ENCODE measurements at places on chromosomes 5 and 9. TPM values are rescaled to one million over a fixed set of nuclear protein-coding genes. Genes with fewer than 3 reads are reported as not detected.

OBP2B gene
- total RNA-seq = not detected

MED7 gene
- total RNA-seq = 6.2 TPM

C5orf52 gene
- not detected for total RNA-seq

F12 gene
- 14.4 TPM for total RNA-seq

CDX1 gene
- not detected for total RNA-seq

CDC37L1 gene
- total RNA-seq = 10.0 TPM

SCGB3A2 gene
- not detected for total RNA-seq

SPATA31D4 gene
- not detected for total RNA-seq

HTR4 gene
- total RNA-seq = not detected

PCDHGB5 gene
- 6.1 TPM for total RNA-seq

C5orf58 gene
- not detected for total RNA-seq

EIF4EBP3 gene
- total RNA-seq = 6.0 TPM

FUT7 gene
- not detected for total RNA-seq

F2RL1 gene
- total RNA-seq = 23.4 TPM

ACOT12 gene
- total RNA-seq = not detected

SPATA31A3 gene
- total RNA-seq = not detected

TEX48 gene
- total RNA-seq = not detected

SYK gene
- 31.0 TPM for total RNA-seq

ECSCR gene
- total RNA-seq = not detected

PCDHB14 gene
- 0.65 TPM for total RNA-seq

PSD2 gene
- not detected for total RNA-seq

NMUR2 gene
- total RNA-seq = not detected
